ENCODE measurements at places on chromosomes 3 and 15.

DNA sequence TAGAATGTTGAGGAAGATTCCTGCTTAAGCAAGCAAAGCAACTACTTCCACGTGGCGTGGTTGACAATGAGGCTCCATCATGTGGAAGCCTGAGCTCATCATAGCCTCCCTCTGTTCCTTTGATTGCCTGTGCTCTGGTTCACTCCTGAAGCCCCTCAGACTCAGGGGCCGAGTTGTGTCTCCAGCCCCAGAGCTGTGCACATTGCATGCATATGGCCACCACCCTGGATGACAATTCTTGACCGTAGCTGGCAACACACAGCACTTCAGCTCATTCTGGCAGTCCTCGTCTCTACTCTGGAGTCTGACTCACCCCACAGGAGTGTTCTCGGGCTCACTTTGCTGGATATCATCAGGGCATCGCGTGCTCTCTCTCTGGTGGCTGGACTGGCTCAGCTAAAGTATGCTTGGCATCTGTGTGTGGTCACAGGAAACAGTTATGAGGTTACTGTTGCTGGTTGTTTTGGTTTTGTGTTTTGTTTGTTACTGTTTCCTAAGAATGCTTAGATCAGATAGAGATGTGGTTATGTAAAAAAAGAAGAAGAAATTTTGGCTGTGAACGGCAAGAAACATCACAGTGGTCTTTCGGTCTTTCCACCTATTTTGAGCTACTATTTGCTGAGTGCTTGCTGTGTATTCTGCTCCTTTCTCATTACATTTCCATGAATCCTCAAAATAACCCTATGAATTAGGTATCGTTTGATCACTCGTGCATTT, 41.6 kb upstream of the MRPS22 start:
- no peak for DNase-seq

GRCh38 chr15:59918994-59919951, 84.8 kb upstream of the FOXB1 start:
- peak; percentile 59 for DNase-seq

- no peak for DNase-seq
These were observed 105.0 kb upstream of the P2RY1 start for GRCh38 chr3:152729906-152730305.

DNA sequence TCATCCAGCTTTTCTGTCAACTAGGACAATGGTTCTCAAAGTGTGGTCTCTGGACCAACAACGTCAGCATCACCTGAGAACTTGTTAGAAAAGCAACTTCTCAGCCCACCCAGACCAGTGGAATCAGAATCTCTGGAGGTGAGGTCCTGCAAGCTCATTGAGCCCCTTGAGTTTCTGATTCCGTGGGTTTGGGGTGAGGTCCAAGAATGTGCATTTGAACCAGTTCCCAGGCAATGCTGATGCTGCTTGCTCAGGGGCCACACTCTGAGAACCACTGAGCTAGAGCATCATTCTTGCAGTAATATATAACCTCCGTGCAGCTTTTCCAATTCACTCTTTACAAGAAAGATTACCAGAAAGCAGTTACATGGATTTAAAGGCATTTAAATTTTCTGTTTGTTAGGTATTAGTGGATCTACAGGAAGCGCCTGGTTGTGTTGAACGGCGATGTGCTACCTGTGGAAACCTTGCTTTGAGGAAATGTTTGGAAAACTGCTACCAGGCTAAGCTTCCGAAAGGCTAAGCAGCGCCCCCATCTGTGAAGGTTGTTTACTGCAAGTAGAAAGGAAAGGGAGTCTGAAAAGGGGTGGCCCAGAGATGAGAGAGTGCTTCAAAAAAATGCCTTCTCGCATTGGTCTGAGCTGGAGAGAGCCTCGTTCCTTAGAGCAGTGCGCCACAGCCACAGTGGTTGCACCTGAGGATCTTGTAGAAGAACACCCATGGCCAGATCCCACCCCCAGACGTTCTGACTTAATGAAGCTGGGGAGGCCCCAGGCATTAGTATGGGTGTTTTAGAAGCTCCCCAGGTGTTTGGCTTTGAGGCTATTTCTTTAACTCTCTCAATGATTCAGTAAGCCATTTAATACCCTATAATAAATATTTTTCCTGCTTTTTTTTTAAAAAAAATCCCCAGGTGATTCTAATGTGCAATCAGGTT, 50.0 kb downstream of the RLBP1 start:
- no peak for DNase-seq

DNA sequence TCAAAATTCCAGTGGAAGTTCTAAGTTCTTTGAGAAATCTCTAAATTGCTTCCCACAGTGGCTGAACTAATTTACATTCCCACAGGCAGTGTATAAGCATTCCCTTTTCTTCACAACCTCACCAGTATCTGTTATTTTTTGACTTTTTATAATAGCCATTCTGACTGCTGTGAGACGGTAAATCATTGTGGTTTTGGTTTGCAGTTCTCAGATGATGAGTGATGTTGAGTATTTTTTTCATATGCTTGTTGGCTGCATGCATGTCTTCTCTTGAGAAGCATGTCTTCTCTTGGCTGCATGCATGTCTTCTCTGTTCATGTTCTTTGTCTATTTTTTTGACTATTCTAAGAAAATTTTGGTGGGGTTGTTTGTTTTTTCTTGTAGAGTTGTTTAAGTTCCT, 499.6 kb upstream of the CCDC54 start:
- no peak for DNase-seq

GRCh38 chr15:57575363-57575762, 16.3 kb upstream of the MYZAP start:
- DNase-seq, result no peak

DNA sequence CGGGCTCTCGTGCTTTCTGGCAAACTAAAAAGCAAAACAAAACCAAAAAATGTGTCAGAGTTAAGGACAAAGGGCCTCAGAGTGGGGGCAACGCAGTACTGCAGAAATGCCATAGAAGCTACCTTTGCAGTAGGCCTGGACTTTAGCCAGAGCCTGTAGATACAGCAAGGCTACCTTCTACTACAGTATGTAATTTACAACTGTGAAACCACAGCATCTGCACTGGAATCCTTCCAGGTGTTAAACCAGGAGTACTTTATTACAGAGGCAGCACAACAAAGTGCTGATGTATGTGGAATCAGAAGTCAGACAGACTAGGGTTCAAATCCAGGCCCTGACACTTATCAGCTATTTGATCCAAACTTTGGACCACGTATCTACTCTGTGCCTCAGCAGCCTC, 34.9 kb downstream of the RUBCN start:
- DNase-seq, result no peak

- DNase-seq, result no peak
These were observed 9.5 kb downstream of the GORASP1 start for GRCh38 chr3:39097716-39098472.

GRCh38 chr15:69525543-69525942, 72.9 kb downstream of the RPLP1 start:
- DNase-seq, result no peak

DNA sequence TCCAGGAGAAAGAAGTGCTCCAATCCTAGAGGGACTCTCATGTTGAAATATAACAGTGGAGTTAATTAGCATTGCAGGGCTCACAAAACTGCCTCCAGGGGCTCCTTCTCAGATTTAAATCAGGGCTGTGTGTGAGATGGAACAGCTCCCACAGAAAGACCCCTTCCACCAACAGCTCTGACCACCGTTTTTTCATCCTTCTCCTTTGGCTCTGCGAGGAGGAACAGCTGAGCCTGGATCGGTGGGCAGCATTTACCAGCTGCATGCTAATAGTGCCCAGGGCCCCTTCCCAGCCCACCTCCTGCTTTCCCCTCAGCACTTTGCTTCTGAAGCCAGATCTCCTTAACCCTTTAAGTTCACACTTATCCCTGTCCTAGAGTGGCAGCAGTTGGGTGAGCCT, 119.2 kb upstream of the UBE2E1 start:
- no peak for DNase-seq

- DNase-seq, result no peak
These were observed 87.2 kb upstream of the NMNAT3 start for GRCh38 chr3:139764936-139765335.

DNA sequence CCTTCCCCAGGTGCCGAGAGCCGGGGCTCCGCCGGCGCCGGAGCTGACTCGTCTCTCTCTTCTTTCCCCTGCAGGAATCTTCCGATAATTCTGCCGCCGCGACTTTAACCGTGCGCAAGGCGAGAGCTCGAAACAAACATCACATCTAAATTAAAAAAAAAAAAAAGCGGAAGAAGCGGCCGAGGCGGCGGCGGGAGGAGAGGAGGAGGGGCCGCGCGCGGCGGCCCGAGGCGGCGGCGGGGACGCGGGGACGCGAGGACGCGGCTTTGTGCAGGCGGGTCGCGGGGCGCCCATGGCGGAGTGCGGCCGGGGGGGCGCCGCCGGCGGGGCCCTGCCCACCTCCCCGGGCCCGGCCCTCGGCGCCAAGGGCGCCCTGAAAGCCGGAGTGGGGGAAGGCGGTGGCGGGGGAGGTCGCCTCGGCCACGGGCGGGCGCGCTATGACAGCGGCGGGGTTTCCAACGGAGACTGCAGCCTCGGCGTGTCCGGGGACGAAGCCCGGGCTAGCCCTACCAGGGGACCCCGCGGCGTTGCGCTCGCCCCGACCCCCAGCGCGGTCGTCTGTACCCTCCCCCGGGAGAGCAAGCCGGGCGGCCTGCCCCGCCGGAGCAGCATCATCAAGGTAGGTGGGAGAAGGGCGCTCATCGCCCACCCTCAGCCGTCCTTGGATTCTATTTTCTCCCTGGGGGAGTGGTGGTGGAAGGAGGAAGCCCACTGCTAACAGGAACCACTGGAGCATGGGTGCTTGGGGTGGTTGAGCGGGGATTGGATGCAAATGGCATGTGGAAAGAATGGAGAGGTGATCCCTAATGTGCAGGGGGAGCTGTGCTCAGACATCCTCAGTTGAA, at the start of gene PLCL2:
TSS of gene PLCL2 (plus strand) at position 208 of the 845 bp plus-strand sequence. CDS start at position 293, 85 bp downstream.
- DNase-seq, result peak; percentile 84

- no peak for DNase-seq
These were observed 252.9 kb upstream of the CBLB start for GRCh38 chr3:106121491-106122289.

- peak; percentile 81 for DNase-seq
These were observed 5.6 kb downstream of the SLC25A38 start for GRCh38 chr3:39388741-39389248.

DNA sequence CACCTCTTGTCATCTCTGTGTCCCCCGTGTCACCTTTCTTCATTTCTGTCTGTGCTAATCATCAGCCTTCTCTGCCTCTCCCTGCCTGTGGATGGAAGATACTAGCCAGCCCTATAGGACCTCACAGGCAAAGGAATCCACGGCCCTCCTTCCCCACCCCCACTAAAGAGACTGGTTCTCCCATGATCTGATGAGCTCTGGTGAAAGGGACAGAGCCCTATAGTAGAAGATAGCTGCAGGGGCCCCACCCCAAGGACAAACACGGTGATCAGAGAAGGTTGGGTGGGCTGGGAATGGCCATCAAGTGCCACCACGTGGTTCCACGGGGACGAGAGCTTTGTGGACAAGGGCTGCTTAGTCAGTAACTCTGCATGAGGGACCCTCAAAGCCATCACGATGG, 27.8 kb upstream of the RASA2 start:
- no peak for DNase-seq

GRCh38 chr3:124826703-124827102, 60.5 kb downstream of the ITGB5 start:
- DNase-seq, result no peak

DNA sequence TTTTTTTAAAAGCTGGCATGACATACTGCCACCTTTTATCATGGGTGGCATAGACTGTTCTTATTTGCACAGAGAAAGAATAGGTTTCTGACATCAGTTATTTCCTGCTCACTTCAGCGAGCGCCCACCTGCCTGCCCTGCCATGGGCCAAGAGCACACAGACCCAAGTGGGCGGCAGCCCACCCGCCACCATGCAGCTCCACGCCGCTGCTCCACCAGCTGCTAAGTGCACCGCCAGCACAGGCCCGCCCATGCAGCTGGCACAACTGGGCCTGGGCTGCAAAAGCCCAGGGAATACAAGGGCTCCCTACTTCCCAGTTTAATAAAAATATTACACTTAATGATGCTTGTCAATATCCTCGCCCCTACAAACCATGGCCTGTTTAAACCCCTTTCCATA, 15.4 kb downstream of the ZNF148 start:
- no peak for DNase-seq

DNA sequence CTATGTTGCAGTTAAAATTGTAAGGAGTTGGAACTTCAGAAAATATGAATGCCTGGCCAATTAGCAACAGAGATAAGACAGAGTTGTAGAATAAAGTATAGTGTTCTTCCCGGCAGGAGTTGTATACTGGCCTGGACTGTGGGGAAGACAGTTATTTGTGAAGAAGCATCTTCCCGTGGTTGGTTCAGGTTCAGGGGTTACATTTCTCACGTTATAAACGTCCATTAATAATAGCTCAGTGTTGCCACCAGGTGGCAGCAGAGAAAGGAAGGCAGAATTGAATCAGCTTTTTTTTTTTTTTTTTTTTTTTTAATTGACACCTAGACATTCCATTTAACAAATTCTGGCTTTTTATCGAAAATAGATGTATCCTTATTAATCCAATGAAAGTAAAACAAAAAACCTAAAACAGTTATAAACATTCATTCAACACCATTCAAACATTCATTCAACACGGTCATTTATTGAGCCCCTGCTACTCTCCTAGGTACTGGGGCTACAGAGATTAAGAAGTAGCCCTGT, 66.4 kb upstream of the NR2E3 start:
- DNase-seq, result peak; percentile 70

DNA sequence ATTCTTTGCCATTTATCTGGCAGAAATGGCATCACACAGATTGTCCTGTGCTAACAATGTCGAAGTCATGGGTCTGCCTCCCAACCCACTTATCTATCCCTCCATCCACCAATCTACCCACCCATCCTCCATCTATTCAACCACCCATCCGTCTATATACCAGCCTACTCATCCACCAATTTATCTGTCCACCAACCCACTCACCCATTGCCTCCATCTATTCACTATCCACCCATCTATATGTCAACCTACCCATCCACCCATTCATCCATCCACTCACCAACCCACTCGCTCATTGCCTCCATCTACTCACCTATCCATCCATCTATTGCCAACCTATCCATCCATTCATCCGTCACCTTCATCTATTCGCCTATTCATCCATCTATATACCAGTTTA, 521.2 kb downstream of the SHQ1 start:
- DNase-seq, result no peak

- DNase-seq, result peak; percentile 71
These were observed 52.1 kb downstream of the ITGB5 start for GRCh38 chr3:124834723-124835718.

DNA sequence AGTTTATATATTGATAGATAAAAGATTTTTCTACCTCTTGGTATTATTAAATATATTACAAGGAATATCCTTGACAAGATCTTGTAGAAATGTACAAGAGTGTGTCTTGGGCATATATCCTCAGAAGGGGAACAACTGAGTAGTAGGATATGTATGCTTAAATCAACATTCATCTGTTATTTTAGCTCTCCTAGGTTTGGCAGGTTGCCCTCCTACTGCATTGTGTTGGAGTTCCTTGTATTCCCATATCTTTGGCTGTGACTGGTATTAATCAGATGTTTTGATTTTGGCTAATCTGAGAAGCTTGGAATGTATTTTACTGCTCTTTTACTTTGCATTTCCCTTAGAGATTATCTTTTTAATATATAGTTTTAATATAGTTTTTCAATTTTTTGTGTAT, 4.6 kb downstream of the MYRIP start:
- DNase-seq, result no peak

GRCh38 chr3:9137676-9138075, 111.8 kb downstream of the SRGAP3 start:
- DNase-seq, result no peak

- no peak for DNase-seq
These were observed 65.3 kb upstream of the RAP2B start for GRCh38 chr3:153096731-153097131.

- no peak for DNase-seq
These were observed 43.0 kb upstream of the IL20RB start for GRCh38 chr3:136914739-136915138.

Data from GM13977 (cell line).